ENCODE measurements at places on chromosomes 16 and 17.

- peak; percentile 67 for DNase-seq
These were observed 24.2 kb downstream of the SAP30BP start for GRCh38 chr17:75691371-75691791.

DNA sequence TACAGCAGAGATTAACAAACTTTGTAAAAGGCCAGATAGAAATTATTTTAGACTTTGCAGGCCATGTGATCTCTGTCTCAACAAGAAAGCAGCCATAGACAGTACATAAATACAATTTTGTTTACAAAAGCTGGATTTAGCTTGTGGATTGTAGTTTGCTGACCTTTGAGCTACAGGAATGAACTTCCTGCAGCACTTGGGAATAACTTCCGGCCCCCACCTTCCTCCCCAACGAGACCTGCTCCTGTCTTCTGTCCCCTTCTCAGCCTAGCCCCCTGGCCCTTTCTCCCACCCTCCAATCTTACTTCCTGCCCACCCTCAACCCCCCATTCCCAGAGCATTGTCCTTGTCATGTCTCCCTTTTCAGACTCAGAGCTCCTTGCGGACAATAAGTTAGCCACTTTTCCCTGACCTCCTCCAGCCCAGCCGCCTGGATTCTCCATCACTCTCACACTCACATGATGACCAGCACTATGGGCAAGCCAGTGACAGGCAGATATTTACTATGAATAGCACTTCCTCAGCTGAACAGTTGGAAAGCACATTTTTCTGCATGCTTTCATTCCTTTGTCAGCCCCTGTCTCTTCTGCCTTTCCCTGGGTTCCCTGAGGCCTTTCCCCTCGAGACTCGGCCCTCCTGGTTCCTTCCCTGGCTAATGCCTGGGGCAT is 27.6 kb upstream of the DLX3 start:
- DNase-seq: no peak

DNA sequence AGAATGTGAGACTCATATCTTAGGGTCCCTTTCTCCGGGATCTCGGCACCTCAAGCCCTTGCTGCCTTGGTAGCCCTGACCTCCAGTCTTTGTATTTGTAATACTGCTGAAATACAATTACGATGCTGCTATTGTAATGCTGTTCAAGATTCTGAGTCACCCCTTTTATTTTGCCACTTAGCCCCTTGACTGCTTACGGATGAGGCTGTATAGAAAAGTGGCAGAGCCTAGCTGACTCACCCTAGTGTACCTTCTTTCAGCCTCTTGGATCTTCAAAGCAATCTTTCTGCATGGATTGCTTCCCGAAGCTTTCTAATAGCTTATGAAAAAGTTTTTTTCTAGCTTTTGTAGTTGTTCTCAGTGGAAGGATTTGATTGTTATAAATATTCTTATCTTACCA is 187.9 kb downstream of the KCNJ2 start:
- no peak for DNase-seq

- DNase-seq: peak; percentile 78
These were observed 49.1 kb downstream of the STAT5A start for GRCh38 chr17:42337442-42337841.

GRCh38 chr16:55700067-55700466 is 44.3 kb downstream of the SLC6A2 start:
- no peak for DNase-seq

GRCh38 chr16:7362231-7362630 is 29.6 kb downstream of the RBFOX1 start:
- DNase-seq: no peak

- no peak for DNase-seq
These were observed 14.3 kb upstream of the NAGLU start for GRCh38 chr17:42521666-42522262.

- no peak for DNase-seq
These were observed 94.6 kb downstream of the EMP2 start for GRCh38 chr16:10485698-10486382.

DNA sequence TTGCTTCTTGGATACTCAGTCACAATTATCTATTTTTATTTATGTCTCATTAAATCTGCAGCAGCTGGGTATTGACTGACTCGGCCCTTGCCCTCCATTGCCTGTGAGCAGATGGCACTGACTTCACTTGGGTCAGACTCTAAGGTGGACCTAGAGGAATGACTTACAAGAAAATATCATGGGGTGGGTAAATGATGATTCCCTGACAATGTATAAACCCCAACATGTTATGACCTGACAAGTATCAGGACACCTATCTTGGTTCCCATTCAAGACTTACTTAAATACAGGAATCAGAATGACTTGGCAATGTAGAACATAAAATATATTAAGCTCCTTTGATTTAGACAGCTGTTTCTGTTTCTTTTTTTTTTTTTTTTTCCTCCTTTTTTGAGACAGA is 953.5 kb downstream of the CDH11 start:
- no peak for DNase-seq

GRCh38 chr16:3266873-3267537 is 10.6 kb upstream of the MEFV start:
- no peak for DNase-seq

DNA sequence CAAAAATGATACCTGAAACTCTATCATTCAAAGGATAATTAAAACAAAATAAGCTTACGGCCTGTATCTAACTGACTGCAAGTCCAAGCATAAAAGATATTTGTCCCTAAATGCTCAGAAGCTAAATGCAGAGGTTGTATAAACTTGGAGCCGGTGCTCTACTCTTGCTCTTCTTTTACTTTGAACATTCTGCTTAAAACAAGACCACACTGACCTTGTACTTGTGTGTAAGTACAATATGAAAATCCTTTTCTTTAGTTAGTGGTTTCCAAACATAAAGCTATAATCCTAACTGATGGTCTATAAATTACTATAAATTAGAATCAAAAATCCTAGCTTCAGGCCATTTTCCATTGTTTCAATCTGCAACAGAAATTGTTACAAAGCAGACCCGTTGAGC is 74.6 kb downstream of the SPAG9 start:
- DNase-seq: no peak

DNA sequence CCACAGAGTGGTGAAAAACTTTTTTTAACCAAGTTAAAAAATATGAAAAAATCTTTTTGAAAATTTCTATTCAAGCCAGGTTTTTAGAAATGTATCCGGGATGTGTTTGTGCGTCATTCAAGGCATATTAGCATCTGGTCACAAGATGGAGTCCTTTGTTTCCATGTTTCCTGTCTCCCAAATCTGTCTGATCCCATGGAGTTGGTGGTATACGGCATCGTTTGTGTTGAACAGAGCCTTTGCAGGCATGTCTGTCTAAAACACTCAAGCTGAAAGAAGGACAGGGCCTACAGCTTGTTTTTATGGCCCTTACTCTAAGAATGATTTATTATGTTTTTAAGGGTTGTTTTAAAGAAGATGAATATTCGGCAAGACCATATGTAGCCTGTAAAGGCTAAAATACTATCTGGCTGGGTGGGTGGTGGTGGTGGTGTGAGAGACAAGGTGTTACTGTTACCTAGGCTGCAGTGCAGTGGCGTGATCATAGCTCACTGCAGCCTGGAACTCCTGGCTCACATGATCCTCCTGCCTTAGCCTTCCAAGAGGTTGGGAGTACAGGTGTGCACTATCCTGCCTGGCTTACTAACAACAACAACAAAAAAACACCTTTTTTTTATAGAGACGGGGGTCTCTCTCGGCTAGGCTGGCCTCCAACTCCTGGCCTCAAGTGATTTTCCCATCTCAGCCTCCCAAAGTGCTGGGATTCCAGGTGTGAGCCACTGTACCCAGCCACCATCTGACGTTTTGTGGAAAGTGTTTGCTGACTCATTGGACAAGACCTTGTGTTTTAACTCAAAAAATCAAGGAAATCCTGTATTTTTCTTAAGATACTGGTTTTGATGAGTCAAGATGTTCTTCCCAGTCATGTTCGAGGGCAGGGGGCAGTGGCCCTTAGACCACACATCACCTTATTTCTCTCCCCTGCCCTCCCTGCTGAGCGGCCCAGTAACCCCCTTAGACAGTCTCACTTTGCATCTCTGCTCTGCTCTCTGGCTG is 52.2 kb downstream of the NDE1 start:
- no peak for DNase-seq

DNA sequence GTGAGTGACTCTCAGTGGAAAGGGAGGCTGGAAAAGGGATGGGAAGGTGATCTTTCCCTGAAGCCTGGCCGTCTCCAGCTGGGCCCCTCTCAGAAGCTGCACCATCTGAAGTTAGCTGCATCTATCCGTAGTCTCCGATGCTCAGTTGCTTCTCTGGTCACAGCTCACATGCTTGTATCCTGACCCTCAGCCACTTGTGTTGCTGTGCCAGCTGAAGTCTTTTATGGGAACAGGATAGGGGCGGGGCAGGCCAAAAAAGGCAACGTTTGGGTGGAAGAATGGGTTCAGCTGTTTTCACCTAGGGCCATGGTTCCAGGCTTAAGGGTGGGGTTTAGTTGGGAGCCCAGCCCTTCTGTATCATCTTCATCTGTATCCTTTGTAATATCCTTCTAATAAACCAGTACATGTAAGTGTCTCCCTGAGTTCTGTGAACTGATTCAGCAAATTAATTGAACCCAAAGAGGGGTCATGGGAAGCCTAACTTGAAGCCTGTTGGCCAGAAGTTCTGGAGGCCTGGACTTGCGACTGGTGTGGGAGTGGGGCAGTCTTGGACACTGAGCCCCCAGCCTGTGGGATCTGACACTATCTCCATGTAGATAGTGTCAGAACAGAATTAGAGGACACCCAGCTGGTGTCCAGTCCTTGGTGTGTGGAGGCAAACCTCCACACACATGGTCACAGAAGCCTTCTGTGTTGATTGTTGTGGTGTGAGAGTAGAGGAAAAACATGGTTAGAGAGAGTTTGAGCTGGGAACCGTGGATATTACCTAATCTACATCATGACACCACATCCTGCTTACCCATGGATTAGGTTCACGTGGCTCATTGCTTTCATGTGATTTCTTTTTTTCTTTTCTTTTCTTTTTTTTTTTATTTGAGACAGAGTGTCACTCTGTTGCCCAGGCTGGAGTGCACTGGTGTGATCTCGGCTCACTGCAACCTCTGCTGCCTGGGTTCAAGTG is 49.3 kb upstream of the FBXO47 start:
- no peak for DNase-seq

GRCh38 chr16:799111-799947 is 1.2 kb downstream of the GNG13 start:
- DNase-seq: no peak

DNA sequence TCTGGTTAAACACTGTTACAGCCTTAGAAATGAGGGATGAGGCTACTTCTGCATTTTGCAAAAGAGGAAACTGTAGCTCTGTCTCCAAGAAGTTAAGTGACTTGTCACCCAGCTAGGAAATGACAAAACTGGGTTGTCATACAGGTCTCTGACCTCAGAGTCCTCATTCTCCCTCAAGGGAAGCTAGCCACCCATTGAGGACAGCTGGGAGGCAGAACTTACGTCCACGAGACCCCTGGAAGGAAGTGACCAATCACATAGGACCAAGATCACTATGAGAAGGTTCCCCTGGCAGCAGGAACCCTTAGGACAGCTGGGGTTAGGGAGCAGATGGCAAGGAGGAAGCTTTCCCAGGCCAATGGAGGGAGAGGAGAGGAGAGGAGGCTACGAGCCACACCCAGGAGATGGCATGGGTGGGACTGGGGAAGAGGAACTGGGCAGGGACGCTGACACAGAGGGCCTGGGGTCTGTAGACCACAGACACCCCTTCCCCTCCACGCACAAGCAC is 11.2 kb downstream of the METTL22 start:
- DNase-seq: no peak

DNA sequence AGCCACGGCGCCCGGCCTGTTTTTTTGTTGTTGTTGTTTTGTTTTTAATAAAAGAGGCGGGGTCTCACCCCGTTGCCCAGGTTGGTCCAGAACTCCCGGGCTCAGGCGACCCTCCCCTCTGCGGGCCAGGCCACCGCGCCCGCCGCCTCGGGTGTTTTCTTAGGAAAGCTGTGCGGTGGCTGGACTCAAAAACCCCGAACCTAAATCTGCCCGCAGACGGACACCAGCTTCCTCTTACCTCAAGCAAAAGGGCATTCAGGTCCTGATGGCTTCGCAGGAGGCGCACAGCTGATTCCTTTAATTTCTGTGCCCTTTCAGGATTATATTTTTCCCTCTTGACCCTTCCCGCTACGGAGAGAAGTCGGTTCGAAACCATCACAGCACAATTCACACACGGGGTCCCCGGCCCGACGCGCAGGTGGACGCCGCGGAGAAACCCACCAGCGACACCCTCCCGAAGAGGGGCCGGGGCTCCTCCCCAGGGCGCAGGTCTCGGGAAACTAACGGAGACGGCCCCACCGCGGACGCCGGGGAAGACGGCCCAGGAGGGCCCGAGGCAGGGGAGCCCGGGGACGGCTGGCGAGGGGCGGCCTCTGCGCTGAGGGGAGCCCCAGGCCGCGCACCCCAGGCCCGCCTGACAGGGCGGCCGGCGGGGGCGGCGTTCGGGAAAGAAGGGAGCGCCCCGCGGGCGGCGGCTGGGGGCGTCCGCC is 653 bp downstream of the FANCA start:
- DNase-seq: peak; percentile 33

GRCh38 chr17:42010898-42011516 is 6.2 kb downstream of the DNAJC7 start:
- no peak for DNase-seq

GRCh38 chr16:50695017-50696000 is 1.9 kb downstream of the NOD2 start:
- no peak for DNase-seq

DNA sequence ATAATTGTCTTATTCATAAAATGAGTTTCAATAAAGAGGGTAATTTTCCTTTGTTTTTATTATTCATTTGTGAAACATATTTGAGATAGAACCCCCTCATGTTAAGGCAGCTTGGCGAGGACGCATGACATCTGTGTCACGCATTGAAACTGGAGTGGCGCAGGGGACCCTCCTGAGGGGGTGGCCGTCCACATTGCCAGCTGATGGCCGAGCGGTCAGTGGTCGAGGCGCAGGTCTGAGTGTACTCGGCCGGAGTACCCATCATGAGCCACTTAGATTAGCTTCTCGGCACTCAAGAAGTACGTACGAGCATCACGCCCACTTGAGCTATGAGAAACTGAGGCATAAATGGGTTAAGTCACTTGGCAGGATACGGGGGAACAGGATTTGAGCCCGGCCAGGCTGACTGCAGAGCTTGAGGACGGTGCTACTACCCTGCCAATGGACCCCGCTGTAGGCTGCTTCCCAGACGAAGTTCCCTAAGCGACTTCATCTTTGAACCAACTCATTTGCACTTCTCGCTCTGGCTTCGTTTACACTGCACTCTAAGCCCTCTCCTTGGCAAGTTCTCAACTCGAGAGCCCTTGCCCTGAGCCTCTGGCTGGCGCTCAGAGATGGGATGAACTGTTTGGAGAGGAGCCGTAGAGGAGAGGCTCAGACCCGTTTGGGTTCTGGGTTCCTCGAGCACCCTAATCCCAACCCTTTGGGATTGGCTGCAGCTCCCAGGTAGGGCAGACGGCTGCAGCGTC is 91.8 kb downstream of the SDK2 start:
- DNase-seq: no peak

DNA sequence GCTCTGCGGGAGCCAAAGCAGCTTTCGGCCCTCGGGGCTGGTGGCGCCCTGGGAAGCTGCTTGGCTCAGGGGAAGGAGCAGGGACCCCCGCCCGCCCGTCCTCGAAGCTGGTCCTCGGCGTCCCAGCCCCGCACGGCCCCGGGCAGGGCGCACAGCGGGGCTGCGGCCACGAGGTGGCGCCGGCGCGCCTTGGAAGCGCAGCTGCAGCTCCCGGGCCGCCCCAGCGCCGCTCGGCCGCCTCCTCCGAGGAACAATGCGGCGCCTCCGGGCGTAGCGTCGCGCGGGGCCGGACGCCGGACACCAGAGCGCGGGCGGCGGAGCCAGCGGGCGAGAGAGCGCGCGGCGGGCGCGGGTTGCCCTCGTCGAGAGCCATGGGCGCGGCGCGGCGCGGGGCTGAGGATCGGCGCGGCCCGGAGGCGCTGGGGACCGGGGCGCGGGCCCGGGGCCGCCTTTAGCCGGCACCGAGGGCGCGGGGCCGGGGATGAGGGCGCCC is at the start of gene MGAT5B:
Gene MGAT5B, plus strand, starts transcription at position 229 of the 493 bp plus-strand sequence. CDS start 626 bp downstream, outside the sequence.
- DNase-seq: peak; percentile 87

Measured in stimulated activated naive CD8-positive, alpha-beta T cell treated with anti-CD3 and anti-CD28 coated beads, Interleukin-15, Interleukin-2, amounts not matched to agents 100 U/mL and 50 U/mL, for 24 hours (primary cell).